ENCODE measurements at places on chromosomes 4 and X.

- no peak for DNase-seq
These were observed 25.6 kb downstream of the GAK start for GRCh38 chr4:906339-907102.

DNA sequence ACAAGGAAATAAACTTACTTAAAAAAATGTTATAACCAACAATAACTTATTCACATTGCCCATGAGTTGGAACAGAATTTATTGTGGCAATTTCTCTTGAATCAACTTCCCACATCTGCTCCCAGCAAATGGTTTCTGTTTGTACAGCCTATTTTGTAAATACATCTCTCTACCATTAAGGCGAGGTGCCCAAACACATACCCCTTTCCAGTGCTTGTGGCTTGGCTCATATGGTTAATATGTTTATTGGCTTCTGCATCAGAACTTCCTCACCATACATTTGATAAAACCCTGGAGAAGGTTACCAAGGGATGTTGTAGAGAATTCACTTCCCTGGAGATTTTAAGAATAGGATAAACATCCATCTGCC is 207.1 kb downstream of the SOWAHB start:
- DNase-seq, result no peak

DNA sequence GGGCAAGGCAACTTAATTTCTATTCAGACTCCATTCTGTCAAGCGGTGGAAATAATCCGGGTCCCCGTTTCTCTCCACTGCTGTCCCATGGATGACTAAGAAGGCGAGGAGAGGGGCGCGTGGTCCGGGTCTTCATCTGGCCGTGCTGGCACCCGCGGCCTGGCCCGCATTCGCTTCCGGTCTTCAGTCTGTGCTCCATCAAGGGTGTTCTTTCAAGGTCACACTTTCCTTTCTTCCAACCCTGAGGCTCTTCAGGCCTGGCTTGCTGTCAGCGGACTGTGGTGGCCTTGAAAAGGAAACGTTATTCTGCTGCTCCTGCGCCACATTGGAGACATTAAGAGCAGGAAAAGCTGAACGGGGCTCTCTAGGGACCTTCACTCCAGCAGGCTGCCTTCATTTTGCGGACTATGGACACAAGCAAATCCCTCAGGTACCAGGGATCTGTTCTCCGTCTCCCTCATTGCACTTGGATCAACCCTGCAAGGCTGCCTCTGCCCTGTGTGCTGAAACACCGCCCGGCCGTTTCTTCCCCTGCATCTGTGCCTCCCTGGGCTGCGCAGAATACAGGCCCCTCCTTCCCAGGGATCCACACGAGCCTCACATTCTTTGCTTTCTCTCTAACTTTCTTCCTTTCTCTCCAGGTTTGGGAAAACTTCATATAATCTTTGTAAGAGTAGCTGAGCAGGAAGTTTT is 5.7 kb upstream of the SLC25A4 start:
- DNase-seq, result no peak

GRCh38 chr4:112726041-112726440 is 89.1 kb downstream of the LARP7 start:
- no peak for DNase-seq

GRCh38 chr4:165177725-165178666 is 29.4 kb upstream of the KLHL2 start:
- no peak for DNase-seq

GRCh38 chr4:124955476-124955875 is 242.9 kb upstream of the ANKRD50 start:
- no peak for DNase-seq

DNA sequence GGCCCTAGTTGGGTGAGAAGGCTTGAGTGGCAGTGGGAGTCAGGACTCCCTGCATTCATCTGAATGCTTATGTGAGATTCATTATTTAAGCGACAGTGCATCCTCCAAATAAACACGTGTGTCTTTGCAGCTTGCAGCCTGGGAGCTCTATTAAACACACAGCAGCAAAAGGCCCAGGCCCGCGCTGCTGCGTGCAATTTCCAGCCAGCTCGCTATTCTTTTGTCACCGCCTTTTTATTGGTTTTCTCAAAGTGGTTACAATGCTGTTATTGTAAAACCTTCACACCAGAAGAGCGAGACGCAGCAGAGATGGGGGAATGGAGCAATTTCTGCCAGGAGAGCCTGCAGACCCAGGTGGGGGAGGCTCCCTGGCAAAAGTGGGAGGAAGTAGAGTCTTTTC is 252.5 kb downstream of the BCOR start:
- no peak for DNase-seq

GRCh38 chr4:166165829-166166420 is 292.9 kb downstream of the TLL1 start:
- DNase-seq, result peak; percentile 44

DNA sequence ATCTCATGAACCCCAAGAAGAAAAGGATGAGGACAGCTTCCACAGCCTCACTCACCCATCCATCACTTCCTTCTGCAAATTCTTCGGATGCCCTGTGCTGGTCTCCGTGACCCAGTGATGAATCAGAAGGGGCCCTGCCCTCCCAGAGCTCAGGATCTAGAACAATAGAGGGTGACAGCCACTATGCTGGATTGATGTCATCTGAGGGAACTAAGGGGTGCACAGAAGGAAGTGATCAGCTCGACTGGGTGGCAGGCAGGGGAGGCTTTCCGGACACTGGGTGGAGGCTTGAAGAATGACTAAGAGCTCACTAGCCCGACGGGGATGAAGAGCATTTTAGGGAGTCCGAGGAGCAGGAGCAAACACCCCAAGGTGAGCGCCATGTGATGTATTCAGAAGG is 1.4 kb upstream of the ZNF185 start:
- no peak for DNase-seq

- peak; percentile 59 for DNase-seq
These were observed 26.4 kb upstream of the AKAP17A start for GRCh38 chrX:1564750-1565683.

GRCh38 chr4:5942947-5943346 is 50.1 kb upstream of the CRMP1 start:
- no peak for DNase-seq

GRCh38 chr4:110682311-110682710 is 59.4 kb upstream of the PITX2 start:
- DNase-seq, result no peak

- DNase-seq, result no peak
These were observed 690.3 kb upstream of the FAM241A start for GRCh38 chr4:111454961-111455360.

DNA sequence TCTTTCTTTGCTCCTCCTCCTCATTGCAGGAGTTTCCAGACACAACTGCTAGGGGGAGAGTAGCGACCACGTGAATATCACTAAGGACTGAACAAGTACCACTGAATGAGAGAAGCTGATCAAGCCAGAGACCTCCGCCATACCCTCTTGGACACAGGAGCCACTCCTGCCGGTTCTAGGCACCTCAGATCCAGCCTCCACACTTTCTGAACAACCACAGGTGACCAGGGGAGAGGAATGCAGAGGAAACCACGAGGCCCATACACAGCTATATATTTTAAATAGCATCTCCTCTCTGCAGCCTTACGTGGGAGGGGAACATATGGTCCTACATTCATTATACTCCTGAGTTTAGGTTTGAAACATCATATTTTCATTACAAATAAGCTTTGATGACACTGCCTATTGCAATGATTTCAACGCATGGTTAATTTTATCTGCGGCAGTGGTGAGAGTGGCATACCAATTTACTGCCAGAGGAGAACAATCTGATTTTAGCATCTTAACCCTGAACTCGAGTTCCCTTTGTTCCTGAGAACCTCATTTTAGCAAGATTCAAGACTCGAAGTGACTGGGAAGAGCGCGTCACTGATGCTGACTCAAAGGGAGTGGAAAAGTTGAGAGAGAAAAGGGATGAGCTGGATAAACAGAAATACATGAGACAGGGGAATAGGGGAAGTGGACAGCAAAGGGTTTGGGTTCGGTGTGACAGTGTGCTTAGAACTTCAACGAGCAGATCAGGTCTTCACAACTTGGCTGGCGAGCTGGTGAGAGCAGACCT is 231.7 kb upstream of the PPARGC1A start:
- DNase-seq, result no peak

DNA sequence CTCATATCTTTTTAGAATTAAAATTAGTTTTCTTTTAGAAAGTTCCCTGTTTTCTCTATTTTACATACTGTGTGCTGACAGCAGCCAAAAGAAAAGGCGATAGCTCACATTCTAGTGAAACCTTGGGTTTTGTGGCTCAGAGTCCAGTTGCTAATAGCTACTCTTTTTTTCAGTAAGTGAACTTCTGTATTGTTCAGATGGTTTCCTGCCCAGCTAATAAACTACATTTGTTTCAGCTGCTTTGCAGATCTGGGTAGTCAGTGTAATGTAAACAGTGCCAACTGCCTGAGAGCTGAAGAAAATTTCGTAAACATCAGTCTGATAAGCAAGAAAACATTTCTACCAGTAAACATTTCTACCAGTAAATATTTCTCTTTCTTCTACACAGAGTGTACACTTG is 370.2 kb downstream of the GRIA2 start:
- DNase-seq, result no peak

DNA sequence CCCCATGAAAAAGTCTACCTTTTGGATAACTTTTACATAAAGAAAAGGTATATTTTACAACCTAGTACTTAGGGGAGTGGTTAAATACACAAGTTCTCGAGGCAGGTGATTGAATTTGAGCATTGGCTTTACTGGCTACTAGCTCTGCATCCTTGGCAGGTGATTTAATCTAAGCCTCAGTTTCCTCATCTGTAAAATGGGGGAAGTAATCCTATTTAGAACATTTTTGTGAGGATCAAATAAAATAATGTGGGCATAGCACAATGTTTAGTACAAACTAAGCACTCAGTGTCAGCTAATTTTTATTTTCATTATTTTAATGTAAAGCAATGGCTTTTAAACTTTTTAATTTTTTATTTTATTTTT is 102.9 kb downstream of the CEP135 start:
- DNase-seq, result no peak

DNA sequence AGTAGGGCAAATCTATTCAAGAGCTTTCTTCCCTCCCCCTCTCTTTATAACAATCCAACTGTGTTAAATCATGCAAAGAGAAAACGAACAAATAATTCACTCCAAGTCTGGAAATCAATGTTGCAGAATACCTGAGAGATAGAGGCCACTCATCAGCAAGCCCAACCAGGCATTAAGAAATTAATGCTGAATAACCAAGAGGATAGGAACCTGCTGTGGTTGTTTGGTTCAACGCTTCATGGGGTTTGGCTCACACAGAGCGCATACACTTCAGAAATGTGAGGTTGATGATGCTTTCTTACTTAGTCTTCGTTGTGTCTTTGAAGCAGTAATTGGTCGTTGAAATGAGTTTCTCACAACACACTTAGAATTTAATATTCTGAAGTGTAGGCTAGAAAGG is 1540.0 kb upstream of the PABPC4L start:
- no peak for DNase-seq

GRCh38 chrX:74133156-74133796 is 170.7 kb upstream of the ZCCHC13 start:
- DNase-seq, result peak; percentile 18

DNA sequence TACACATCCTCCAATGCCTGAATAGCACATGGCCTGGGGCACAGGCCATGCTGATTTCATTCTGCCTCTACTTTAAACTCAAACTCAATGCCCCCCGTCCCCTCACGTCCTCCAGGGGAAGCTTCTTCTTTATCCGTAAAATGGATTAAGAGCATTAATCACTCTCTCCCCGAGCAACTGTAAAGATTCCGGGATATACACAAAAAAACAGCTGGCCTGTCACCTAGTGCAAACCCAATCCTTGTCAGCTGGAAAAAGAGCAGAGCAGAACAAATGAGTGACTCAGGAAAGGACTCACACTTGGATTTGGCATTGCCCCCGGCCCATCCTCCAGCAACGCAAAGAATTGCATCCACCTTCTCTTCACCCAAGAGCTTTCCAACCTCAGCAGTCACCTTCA is 7.8 kb downstream of the QDPR start:
- DNase-seq, result no peak

DNA sequence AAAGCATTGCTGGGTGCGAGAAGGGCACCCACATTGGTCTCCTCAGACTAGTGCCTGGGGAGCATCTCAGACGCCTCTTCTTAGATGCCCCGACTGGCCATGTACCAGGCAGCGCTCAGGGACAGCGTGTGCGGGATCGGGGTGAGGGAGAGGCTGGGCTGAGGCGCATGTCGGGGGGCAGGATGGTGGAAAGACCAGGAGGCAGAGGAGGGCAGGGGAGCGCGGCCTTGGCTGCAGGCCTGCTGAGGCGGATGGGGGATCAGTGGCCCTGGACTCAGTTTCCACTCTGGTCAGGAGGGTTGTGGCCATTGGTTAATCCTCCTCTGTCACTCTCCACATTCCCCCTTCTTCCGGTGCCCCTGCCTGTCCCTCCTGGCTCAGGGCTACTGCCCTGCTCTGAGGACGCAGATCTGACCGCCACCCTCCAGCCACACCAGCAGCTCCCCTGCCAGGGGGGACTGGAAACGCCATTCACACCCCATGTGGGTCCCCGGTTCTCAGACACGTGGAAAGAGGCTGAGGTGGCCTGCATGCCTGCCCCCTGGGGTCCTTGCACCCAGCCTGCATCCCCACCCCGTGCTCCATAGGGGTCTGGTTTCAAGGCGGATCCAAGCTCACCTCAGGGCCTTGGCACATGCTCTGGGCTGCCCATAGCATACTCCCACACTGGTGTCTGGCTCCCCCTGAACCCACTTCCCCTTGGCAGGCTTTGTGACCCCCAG is 105.9 kb downstream of the CPZ start:
- no peak for DNase-seq

DNA sequence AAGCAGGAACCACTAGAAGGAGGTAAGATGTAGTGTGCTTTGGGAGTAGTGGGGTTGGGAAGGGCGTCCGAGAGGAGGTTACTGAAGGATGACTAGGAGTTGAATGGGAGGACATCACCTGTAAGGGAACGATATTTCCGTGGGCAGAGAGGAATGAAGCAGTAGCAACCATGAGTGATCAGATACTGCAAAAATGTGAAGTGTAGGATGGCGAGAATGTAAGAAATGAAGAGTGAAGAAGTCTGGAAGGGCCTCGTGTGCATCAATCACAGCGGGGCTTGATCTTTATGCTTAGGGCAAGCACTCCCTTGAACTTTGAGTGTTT is 594 bp downstream of the MSMO1 start:
- DNase-seq, result no peak

- no peak for DNase-seq
These were observed 4.0 kb upstream of the SH2D1A start for GRCh38 chrX:124342174-124342867.

- DNase-seq, result no peak
These were observed 20.2 kb downstream of the ANXA3 start for GRCh38 chr4:78571804-78572203.

- DNase-seq, result peak; percentile 81
These were observed 544 bp downstream of the HERC3 start for GRCh38 chr4:88592600-88593448.

- no peak for DNase-seq
These were observed 944.4 kb downstream of the PDHA2 start for GRCh38 chr4:96784336-96784735.

DNA sequence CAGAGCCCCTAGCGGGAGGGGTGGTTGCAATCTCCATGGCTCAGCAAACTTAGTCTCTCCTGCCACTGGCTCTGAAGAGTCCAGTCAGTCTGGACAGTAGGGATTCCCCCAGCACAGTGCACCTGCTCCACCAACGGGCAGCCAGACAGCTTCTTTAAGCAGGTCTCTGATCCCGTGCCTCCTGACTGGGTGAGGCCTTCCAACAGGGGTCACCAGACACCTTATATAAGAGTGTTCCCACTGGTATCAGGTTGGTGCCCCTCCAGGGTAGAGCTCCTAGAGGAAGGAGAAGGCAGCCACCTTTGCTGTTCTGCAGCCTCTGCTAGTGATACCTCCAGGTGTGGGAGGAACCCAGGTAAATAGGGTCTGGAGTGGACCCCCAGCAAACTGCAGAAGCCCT is 1393.4 kb downstream of the STIM2 start:
- no peak for DNase-seq
